T follicular helper cell (primary cell): ENCODE measurements at places on chromosomes 6 and 20.

- DNase-seq, result no peak
Observed at GRCh38 chr20:44407402-44408184, 52.1 kb downstream of the HNF4A start.

- DNase-seq, result no peak
Observed at GRCh38 chr20:5072756-5073659, 46.8 kb downstream of the PCNA start.

GRCh38 chr20:49276161-49276960 is 1.5 kb downstream of the ZNFX1 start:
- DNase-seq, result peak; percentile 22

DNA sequence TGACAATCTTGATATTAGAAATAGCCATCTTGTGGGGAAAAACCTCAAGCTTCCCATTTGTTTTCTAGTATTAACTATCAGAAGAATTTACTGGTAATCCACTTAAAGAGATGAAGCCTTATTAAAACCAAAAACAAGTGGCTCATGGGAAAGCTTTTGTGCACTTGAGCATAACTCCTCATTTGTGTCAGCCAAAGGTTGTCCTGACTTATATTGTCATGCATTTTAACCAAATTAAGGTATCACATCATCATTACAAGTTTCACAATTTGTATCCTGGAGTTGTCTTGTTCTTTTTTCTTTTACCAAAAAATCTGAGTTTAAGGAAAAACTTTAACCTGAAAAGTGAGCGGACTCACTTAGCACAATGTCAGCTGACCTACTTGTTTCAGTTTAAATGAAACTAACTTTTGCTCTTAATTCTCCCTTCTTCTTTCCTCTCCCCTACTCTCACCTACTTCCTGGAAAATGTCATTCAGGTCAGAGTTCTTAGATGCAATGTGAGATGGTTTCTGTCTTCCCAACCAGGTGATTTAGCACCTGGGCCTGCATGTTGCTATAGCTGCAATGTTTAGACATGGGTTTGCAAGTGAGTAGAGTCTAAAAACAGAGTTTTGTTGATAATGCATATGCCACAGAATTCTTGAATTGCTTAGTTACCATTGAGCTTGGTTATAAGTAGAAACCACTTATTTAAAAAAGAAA is 82.8 kb downstream of the TNFAIP3 start:
- no peak for DNase-seq

DNA sequence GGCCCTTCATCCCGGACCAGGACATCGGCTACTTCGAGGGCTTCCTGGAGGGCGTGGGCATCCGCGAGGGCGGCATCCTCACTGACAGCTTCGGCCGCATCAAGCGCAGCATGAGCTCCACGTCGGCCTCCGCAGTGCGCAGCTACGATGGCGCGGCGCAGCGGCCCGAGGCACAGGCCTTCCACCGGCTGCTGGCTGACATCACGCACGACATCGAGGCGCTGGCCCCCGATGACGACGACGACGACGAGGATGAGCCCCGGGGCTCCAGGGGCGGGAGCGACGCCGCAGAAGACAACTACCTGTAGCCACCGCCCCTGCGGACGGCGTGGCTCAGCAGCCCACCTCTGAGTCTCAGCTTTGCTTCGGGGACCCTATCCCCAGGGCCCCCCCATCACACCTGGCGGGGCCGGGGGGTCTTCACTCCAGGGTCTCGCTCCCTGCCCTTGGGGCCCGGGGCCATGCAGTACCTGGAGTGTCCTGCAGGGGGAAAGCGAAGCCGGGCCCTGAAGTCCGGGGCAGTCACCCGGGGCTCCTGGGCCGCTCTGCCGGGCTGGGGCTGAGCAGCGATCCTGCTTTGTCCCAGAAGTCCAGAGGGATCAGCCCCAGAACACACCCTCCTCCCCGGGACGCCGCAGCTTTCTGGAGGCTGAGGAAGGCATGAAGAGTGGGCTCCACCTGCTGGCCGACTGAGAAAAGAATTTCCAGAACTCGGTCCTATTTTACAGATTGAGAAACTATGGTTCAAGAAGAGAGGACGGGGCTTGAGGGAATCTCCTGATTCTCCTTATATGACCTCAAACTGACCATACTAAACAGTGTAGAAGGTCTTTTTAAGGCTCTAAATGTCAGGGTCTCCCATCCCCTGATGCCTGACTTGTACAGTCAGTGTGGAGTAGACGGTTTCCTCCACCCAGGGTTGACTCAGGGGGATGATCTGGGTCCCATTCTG is 20.8 kb upstream of the HCK start:
- peak; percentile 35 for DNase-seq

DNA sequence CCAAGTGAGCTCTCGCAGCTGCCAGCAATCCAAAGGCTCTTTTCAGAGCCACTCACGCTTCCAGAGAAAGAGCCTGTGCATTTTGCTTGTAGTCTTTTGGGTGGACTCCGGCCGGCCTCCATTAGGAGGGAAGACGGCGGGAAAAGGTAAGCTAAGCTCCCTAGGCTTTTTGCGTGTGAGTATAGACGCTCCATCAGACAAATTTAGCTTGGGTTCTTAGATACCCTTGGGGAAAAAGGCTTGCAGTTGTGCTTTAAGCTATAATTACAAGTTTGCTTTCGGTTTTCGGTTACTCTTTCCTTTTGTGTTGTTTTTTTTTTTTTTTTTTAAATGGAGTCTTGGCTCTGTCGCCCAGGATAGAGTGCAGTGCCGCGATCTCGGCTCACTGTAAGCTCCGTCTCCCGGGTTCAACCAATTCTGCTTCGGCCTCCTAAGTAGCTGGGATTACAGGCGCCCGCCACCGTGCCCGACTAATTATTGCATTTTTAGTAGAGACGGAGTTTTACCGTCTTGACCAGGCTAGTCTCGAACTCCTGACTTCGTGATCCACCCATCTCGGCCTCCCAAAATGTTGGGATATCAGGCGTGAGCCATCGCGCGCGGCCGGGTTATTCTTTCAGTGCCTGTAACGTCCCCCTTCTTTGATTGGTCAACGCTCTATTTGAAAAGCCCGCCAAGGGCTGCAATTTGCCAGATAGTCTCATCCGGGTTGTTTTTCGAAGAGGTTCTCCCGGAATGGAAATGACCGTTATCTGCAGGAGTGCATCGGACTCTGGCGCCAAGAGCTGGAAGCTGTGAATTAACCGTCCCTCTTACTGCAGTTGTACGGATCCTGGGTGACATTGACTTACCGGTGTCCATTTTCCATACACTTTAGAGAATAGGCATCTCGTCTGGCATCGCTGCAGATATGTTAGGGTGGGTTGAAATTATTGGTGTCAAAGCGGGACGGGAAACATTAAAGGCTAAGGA is 18.1 kb downstream of the OR2B2 start:
- DNase-seq, result peak; percentile 60

DNA sequence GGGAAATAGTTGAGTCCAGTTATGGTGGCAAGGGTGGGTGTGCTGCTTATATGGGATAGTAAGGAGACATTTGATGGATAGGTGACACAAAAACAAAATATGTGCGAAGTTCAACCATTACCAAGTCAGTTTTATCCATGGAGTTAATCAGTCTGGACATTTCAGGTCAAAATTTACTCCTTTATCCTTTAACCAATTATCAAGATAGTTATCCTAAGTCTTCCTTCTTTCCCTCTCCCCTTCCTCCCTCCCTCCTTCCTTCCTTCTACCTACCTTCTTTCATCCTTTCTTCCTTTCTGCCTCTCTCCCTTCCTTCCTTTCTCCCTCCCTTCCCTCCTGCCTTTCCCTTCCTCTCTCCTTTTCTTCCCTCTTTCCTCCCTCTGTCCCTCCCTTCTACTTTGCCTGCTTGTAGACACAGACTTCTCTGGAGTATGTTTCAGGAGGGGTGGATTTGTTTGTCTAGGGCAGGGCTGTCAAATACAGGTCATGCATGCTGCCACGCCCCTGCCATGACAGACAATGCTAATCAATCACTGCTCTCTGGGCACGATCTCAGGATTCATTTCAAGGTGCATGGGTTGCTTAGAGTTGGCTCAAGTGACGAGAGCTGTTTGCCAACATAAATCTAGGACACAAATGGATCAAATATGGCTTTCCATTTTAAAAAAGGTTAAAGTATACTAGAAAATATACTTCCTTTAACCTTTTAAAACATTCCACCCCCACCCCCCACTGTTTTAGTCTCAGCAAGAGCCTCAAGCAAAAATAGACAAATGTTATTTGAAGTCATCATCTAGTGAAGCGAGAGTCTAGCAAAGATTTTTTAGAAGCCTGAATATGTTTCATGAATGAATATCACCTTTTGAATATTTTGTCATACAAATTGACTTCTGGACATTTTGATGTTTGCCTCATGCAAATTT is 281.6 kb upstream of the CITED2 start:
- DNase-seq, result no peak

- no peak for DNase-seq
Observed at GRCh38 chr6:151610326-151610725, 116.5 kb downstream of the CCDC170 start.

- no peak for DNase-seq
Observed at GRCh38 chr6:168532070-168532469, 91.1 kb downstream of the SMOC2 start.

- no peak for DNase-seq
Observed at GRCh38 chr20:51410586-51411325, 131.8 kb downstream of the NFATC2 start.

- no peak for DNase-seq
Observed at GRCh38 chr6:16618962-16619361, 142.3 kb downstream of the ATXN1 start.

DNA sequence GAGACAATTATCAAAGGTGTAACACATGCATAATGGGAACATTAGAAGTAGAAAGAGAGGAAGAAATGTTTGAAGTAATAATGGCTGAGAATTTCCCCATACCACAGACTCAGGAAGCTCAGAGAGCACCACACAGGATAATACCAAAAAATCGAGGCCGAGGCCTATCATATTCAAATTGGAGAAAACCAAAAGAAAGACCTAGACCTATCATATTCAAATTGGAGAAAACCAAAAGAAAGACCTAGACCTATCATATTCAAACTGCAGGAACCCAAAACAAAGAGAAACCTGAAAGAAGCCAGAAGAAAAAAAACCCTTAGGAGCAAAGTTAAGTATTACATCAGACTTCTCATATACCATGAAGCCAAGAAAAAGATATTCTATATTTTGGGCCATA is 18.0 kb downstream of the NINL start:
- no peak for DNase-seq

DNA sequence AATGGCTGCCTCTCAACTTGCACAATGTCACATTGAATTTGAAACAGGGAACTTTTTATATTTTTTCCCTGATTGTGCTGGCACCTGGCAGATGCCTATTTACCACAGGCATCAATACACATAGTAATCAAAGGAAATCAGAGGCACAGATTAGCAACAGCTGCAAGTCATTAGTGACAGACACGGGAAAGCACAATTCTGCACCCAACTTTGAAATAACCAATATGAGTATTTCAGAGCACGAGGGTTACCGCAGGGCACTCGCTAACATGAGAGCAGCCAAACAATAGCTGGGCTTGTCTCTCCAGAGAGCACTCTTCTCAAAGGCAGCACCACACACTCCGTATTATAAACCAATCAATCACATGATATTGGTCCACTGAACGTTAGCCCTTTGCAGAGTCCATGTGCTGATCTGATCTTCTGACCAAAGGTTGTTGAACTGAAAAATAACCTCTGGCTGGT is 149.5 kb downstream of the RNF144B start:
- no peak for DNase-seq

- DNase-seq, result no peak
Observed at GRCh38 chr20:63733579-63734081, 2.8 kb upstream of the LIME1 start.

- no peak for DNase-seq
Observed at GRCh38 chr6:31210741-31211532, 40.5 kb upstream of the POU5F1 start.

GRCh38 chr6:8218861-8219260 is 116.5 kb upstream of the EEF1E1 start:
- no peak for DNase-seq

DNA sequence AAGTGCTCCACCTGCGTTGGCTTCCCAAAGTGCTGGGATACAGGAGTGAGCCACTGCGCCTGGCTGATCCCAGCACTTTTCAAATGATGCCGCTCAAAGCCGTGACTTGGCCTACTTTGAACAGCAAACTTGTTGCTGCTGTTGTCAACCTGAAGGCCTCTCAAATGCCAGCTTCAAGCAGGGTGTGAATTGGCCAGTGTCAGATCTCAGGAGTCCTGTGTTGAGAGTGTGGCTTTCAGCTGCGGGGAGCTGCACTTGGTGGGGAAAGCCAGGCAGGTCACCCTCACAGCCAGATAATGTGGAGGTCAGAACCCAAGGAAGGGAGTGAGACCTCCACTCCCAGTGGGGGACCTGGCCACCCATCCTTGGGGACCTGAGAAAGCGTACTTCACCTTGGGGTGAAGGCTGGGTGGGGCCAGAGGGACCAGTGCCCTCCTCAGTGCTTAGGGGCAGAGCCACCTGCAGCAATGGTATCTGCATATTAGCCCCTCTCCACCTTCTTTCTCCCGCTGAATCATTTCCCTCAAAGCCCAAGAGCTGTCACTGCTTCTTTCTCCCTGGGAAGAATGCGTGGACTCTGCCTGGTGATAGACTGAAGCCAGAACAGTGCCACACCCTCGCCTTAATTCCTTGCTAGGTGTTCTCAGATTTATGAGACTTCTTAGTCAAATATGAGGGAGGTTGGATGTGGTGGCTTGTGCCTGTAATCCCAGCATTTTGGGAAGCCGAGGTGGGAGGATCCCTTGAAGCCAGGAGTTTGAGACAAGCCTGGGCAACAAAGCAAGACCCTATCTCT is 19.1 kb upstream of the PANK2 start:
- no peak for DNase-seq

DNA sequence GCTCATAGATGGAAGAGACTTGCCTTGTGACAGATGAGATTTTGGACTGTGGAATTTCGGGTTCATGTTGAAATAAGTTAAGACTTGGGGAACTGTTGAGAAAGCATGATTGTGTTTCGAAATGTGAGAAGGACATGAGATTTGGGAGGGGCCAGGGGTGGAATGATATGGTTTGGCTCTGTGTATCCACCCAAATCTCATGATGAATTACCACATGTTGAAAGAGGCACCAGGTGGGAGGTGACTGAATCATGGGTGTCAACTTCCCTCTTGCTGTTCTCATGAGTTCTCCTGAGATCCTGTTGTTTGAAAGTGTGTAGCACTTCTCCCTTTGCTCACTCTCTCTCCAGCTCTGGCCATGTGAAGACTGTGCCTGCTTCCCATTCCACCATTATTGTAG is 17.9 kb downstream of the AHI1 start:
- DNase-seq, result no peak

DNA sequence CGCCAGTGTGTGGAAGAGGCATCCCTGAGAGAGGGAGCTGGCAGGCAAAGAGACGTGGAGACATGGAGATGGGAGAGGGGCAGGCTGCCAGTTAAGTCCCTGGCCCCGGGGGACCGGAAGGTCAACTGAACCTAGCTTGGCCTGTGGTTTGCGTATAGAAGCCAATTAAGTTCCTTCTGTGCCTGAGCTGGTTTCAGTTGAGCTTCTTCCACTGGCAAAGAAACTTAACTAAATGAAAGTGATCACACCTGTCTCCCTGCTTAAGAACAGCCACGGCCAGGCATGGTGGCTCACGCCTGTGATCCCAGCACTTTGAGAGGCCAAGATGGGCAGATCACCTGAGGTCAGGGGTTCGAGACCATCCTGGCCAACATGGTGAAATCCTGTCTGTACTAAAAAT is 26.7 kb upstream of the NNAT start:
- no peak for DNase-seq
